H4 (cell line): ENCODE measurements at places on chromosomes 7 and 10. TPM values are rescaled to one million over a fixed set of nuclear protein-coding genes. Genes with fewer than 3 reads are reported as not detected.

ADARB2 gene
- 0.21 TPM in 1 of 2 replicates, not detected in the other for total RNA-seq

CYP3A4 gene
- total RNA-seq = not detected in 2 replicates

NOD1 gene
- 8.2 and 10.2 TPM in 2 replicates for total RNA-seq

SPDYE11 gene
- not detected in 2 replicates for total RNA-seq

ANKRD16 gene
- 3.0 and 3.2 TPM in 2 replicates for total RNA-seq

ADCY1 gene
- 1.6 and 2.3 TPM in 2 replicates for total RNA-seq

FANK1 gene
- 8.4 and 20.8 TPM in 2 replicates for total RNA-seq

NPTX2 gene
- total RNA-seq = not detected in 2 replicates

KNDC1 gene
- 0.39 and 1.6 TPM in 2 replicates for total RNA-seq

DNA sequence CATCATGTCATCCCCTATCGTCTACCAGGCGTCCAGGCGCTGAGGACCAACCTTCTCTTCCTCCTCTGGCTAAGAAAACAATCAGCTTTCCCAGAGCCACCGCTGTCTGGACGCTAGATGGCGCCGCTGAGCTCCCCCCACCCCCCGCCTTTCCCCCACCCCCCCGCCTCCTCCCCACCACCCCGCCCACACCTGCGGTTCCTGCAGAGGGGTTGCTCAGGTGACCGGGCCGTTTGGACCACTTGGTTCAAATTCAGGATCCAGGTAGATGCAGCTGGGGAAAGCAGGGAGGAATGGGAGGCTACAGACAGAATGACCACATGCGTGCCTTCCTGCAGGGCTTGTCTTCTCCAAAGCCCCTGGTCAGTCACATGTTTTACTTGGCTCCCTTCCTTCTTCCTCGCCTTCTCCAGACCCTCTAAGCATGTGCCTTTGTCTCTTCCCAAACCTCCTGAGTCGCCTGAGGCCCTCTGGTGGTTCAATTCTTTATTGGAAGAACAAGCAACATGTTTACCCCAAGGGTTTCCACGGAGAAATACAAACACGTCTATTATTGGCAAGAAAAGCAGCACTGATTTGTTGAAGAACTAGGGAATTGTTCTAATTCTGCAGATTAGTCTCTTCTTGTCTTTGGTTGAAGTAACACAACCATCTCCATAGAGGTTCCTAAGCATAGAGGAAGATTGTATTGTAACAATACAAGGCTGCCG, 24.7 kb downstream of the AOC1 start:
- DNase-seq = peak; percentile 84

GRCh38 chr7:19116121-19117090, 1.0 kb downstream of the TWIST1 start:
- peak; percentile 79 for DNase-seq

DNA sequence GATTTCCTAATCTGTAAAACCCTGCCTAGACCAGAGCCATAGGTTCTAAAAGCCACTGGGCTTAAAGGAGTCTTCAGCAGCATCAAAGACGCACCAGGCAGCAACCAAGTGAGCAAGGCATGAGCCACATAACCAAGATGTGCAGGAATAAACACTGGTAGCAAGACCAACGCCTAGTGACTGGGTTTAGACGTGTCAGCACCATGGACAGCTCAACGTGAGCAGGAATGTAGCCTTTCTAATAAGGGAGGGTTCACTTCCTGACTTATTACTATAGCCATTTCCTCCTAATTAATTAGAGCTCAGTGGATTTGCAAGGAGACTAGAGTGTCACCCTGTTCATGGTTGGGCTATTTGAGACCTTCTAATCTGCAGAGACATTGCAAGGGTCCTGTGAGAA, 223.7 kb downstream of the LHFPL3 start:
- DNase-seq = peak; percentile 15

- no peak for DNase-seq
Observed at GRCh38 chr7:124364283-124364682, 331.4 kb upstream of the TMEM229A start.

DNA sequence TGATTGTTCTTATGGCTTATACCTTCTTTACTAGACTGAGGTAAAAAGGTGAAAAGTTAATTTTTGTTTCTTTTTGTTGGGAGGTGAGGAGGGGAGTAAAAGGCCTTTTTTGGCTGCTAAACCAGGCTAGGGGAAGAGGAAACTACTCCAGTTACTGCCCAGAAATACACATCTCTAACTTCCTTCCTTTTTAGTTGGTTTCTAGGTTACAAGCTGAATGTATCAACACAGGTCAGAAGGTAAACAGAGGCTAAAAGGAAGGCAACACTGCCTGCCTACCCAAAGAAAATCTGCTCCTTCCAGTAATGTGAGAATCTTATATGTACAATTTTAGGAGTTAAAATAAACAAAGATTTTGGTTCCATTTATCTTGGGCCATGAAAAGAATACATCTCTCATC, 140.4 kb downstream of the NRBF2 start:
- DNase-seq = no peak

GRCh38 chr10:8044908-8045725, 9.4 kb upstream of the GATA3 start:
- no peak for DNase-seq

GRCh38 chr7:93359520-93360198, 127.5 kb downstream of the VPS50 start:
- DNase-seq = no peak

DNA sequence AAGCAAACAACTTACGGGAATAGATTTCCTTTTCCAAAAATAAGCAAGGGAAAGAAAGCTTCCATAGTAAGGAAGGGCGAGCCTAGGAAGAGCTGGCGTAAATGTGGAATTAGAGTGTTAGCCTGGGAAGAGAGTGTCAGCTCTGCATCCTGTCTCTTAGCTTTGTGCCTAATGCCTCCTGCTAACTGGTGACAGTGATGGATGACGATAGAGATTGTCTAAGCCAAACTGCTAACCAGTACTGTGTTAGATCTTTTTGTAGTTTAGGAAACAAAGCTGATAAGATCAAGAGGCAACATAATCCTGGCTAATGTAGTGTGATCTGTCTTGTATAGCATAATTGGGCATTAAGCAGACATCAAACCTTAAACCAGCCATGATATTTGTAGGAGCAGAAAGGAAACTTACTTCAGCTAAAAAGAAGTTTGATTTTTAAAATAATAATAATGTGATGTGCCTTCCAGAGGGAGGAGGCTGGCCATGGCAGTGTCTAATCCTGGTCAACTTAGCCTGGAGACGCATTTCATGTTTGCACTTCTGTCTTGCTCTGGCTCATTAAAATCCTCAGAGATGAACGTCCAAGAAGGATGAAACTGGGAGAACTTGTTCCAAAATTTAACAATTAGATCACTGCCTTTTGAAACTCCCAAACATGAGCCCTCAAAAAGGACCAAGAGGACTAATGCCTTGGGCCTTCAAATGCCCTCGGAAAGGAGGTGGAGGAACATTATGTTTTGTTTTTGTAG, 85.1 kb downstream of the FAM204A start:
- no peak for DNase-seq

DNA sequence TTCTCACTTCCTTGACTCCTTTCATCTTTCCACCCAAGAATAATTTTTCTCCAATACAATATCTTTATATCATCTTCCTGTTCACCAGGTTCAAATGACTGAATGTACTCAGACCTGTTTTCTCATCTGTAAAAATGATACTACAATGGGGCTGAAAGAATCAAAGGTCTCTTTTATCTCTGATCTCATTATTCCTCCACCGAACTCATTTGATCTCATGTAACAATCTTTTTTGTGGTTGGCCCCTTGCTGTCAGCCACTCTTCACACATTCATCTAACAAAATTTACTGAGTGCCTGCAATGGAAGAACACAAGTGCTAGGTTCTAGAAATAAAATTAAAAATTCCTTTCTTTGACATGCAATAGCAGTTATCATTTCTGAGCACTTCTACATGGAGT, 65.0 kb downstream of the GRM8 start:
- no peak for DNase-seq

- DNase-seq = peak; percentile 9
Observed at GRCh38 chr10:63491588-63492316, 26.0 kb upstream of the JMJD1C start.

GRCh38 chr7:112986256-112987031, 100.2 kb downstream of the GPR85 start:
- DNase-seq = peak; percentile 27

- peak; percentile 48 for DNase-seq
Observed at GRCh38 chr7:99379043-99379577, 4.6 kb downstream of the ARPC1B start.

DNA sequence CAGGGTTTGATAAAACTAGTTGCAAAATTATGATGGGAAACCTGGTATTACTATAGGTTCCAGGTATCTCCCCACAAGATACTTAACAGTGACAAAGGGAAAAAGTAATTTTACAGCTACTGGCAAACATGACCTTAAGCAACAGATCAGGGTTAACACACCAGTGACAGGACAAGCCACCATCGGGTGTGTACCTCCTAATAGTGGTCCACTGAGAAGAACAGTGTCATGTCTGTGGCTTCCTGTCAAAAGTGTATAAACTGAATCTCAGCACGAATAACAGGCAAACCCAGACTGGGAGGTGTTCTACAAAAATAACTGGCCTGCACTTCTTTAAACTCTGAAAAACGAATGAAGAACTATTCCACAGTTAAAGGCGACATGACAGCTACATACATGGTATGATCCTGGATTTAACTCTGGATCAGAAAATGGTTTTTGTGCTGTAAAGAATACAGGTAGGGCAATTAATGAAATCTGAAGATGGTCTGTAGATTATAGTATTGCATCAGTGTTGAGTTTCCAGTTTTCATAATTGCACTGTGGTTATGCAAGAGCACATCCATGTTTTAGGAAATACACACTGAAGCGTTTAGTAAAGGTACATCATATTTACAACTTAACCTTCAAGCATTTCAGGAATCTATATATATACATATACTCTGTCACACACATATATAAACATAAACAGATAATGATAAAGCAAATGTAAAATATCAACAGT, 32.0 kb upstream of the ARMS2 start:
- no peak for DNase-seq

DNA sequence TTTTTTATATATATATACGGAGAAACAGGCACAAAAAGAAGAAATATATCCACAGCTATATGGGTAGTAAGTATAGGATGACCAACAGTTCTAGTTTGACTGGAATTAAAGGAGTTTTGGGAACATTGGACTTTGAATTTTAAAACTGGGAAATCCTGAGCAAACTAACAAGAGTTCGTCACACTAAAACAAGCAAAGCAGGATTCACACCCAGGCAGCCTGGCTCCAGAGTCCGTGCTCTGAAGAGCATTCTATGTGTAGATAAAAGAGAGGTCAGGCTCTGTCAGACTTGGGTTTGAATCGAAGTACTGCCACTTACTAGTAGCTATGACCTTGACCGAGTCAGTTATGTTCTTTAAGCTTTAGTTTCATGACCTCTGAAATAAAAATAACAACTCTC, 191.0 kb downstream of the DNAH11 start:
- DNase-seq = no peak

GRCh38 chr7:87151729-87152111, 533 bp upstream of the DMTF1 start:
- DNase-seq = no peak

GRCh38 chr7:111138193-111138569, 47.3 kb downstream of the LRRN3 start:
- DNase-seq = peak; percentile 83

- DNase-seq = no peak
Observed at GRCh38 chr7:47809387-47809786, 138.9 kb downstream of the PKD1L1 start.

- no peak for DNase-seq
Observed at GRCh38 chr7:138970952-138971351, 10.2 kb downstream of the KIAA1549 start.

- peak; percentile 82 for DNase-seq
Observed at GRCh38 chr7:36474283-36475010, 84.8 kb downstream of the ANLN start.
